ENCODE measurements at places on chromosomes 1 and 21. TPM values are rescaled to one million over a fixed set of nuclear protein-coding genes. Genes with fewer than 3 reads are reported as not detected.

DNA sequence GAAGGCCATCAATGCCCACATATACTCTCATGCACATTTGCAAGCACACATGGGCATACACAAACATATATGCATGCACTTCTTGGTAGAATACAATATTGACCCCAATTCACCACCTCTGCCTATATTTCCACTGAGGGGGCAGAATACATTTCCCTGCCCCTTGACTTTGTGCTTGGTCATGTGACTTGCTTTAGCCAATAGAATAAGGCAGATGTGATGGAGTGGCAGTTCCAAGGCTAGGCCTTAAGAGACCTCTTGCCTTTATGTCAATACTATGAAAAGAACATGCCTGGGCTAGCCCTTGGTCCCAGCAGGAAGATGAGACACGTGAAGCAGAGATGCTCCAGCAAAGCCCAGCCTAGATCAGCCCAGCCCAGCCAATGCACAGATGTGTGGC lies 66.0 kb upstream of the GRIK3 start:
- no peak for DNase-seq

- no peak for DNase-seq
Measured at GRCh38 chr1:13749543-13750341, 49.8 kb downstream of the PRDM2 start.

GRCh38 chr1:67723620-67724019 lies 38.6 kb downstream of the GADD45A start:
- DNase-seq, result peak; percentile 93

DNA sequence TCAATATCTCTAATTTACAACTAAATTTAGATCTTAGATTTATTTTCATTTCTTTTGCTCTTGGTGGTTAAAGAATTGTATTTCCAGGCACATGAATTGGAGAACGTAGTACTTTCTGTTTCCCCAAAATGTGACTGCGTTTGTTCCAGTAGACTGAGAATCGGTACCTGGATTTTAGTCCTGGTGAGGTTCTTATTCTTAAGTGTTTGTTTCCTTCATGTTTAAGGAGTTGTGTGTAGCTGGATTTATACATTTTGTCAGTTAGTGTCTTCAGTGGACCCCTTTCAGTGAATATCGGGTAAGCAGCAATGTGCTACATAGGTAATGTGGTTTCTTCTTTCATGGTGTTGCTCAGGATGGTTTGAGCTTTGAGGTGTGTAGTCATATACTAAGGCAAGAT lies 6.8 kb downstream of the MIER1 start:
- no peak for DNase-seq

DNA sequence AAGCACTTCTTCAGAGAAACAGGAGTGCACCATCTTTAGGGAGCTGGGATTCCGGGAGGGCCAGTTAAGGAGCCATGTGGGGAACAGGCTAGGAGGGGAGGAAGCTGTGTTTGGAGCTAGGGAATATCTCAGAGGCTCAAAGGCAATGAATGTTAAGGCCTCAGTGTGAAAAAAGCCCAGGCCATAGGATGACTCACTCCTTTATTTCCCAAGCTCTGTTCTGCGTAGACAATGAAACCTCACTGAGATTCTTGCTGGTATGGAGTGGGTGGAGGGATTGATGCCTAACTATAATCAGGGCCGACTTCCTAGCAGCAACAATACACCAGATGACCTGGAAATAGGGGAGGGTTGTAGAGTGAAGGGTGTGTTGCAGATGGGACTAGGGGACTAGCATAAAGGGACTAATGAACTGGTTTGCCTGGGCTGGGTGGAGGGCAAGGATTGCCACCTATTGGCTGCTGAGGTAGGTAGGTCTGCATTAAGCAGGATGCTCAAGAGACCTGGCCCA lies 2.1 kb downstream of the GNAT2 start:
- DNase-seq, result peak; percentile 98

DNA sequence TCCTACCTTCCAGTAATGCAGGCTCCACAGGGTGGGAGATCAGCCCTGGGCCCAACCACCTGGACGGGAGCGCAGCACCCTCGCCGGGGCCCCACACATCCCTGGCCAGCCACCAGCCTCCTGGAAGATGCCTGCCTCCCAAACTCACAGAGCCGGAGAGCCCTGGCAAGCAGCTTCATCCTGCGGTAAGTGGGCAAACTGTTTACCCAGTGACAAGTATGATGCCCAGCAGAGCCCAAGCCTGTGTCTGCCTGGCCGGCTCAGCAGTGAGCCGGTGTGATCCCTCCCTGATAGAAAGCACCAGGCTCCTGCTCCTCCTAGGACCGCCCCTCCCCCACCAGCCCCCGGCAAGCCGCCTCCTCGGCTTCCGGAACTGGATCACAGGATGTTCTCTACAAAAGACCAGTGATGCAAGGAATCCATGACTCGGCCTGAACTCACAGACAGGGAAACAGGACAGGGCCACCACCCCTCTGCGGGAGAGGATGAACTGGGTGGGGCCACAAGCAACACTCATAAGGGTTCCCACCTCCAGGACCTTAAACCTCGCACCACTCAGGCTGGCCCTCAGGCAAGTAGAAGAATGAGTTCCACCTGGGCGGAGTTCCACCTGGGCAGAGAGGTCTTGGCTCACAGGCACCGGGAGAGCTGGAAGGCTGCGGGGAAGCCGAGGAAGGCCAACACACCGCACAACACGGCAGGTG lies 7.9 kb downstream of the ACOT7 start:
- peak; percentile 64 for DNase-seq

GRCh38 chr1:24189528-24189927 lies 2.4 kb upstream of the IFNLR1 start:
- DNase-seq, result no peak

- DNase-seq, result peak; percentile 41
Measured at GRCh38 chr1:234743791-234744611, 134.0 kb upstream of the IRF2BP2 start.

DNA sequence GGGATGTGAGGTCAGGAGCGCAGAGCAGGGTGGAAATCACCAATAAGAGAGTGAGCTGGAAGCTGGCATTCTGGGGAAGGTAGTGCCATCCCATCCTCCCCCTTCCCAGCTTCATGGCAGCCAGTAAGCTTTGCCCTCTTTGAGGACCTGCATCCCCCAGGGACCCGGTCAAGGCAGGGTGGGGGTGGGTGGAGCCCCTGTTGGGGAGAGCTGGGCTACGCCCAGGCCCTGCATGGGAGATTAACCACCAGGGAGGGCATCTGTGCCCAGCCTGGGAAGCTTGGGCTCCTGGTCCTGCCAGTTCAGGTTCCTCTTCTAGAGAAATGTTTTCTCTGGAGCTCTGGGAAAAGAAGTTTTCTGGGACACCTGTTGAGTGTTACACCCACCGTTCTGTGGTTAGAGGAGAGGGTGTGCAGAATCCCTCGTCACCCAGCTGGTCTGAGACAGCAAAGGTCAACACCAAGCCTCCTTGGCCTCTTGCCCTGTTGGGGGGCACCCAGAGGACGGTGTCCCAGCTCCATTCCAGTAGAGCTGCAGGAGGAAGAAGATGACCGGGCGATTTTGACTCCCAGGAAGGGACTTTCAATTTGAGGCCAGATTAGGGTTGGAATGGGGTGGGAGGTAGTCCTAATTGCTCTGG lies 30.1 kb upstream of the TENT5C start:
- no peak for DNase-seq

DNA sequence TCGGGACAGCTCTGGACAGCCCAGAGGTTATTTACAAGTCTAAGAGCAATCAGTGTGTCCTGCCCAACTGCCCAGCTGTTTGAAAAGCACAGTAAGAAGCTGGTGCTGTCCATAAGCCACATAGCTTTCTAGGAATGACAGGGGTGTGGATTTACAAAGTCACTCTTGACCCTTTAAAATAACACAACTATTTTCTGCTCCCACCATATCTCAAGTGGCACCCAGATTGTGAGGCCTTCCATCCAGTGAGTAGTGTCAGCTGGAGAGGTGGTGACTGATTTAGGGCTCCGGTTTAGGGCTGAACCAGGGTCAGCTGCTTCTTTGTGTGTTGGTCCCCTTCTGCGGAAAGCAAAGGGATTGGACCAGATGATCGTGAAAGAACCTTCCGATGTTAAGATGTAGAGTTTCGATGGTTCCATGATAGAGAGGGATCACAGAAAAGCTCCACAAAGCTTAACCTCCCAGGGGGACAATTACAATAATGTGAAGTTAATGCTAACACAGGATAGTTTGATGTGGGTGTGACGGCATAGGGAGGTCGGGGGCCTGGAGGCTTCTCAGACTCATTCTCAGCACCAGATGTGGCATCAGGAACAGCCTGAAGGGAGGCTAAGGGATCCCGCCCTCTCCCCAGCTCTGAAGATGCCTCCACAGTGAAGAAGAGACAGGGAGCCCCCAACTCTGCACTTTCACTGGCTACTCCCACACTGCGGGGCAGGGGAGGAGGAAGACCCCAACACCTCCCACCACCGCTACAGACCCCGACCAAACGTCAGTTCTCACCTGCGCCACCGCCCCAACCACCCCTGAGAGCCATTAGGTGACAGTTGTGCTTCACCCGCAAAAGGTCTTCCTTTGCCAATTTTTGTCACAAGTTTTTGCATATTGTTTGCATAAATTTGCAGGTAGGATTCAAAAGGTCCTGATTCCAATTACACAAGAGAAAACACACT lies 40.6 kb downstream of the LRRC3 start:
- no peak for DNase-seq

GRCh38 chr1:86068841-86069756 lies 87.5 kb downstream of the COL24A1 start:
- no peak for DNase-seq

GRCh38 chr1:231890791-231891190 lies 264.2 kb downstream of the DISC1 start:
- DNase-seq, result no peak

DNA sequence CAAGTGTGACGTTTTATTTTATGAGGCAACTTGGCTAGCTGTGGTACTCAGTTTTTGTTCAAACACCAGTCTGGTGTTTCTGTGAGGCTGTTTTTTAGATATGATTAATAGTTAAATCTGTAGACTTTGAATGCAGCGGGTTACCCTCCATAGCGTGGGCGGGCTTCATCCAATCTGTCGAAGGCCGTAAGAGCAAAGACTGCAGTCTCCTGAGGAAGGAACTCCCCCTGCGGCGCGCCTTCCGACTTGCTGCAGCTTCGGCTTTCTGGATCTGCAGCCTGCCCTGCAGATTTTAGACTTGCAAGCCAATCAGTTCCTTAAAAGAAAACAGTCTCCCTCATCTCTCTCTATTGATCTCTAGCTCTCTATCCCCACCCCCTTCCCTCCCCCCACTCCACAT lies 4.2 kb upstream of the ZNF496 start:
- no peak for DNase-seq

- no peak for DNase-seq
Measured at GRCh38 chr1:178632653-178633052, 92.4 kb upstream of the RALGPS2 start.

- no peak for DNase-seq
Measured at GRCh38 chr1:104072915-104073371, 323.2 kb downstream of the AMY1C start.

- DNase-seq, result peak; percentile 25
Measured at GRCh38 chr1:212916481-212917133, 33.7 kb upstream of the VASH2 start.

GRCh38 chr1:53107570-53108322 lies 34.7 kb downstream of the SLC1A7 start:
- no peak for DNase-seq

- peak; percentile 74 for DNase-seq
Measured at GRCh38 chr1:70044832-70045231, 160.5 kb downstream of the LRRC40 start.

KIAA1614 gene
- 5.9 TPM for total RNA-seq

HENMT1 gene
- total RNA-seq, result 2.3 TPM

C1orf87 gene
- total RNA-seq, result 0.17 TPM

IL20 gene
- total RNA-seq, result not detected

Data from renal cortical epithelial cell (primary cell).